ENCODE measurements at places on chromosomes 1 and 21. TPM values are rescaled to one million over a fixed set of nuclear protein-coding genes. Genes with fewer than 3 reads are reported as not detected.
A peak's percentile ranks its signal among the peaks of the same experiment; 100 is the strongest.

DNA sequence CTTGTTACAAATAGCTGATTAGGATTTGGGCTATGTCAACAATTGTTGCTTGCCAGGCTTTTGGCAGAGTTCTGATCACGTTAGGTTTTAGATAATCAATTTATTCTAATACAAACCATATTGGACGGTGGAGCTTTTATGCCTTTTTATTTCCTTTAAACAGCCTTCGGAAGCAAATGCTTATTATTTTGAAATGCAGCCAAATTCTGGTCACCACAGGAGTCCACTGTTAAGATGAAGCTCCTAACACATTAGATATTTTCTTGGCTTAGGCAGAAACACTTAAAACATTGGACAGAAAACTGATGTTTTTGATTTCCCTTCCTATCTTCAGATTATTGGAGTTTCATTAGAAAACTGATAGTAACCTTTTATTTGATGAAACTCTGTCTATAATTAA, 82.9 kb downstream of the CENPF start:
- DNase-seq = no peak

GRCh38 chr1:157107702-157108101, 8.1 kb upstream of the ETV3L start:
- DNase-seq = no peak

The RBM34 gene
- 58.7 TPM for total RNA-seq

- DNase-seq = no peak
These were observed 133.8 kb upstream of the LMO4 start for GRCh38 chr1:87194856-87195255.

- no peak for DNase-seq
These were observed 73.1 kb upstream of the RGS21 start for GRCh38 chr1:192243721-192244120.

DNA sequence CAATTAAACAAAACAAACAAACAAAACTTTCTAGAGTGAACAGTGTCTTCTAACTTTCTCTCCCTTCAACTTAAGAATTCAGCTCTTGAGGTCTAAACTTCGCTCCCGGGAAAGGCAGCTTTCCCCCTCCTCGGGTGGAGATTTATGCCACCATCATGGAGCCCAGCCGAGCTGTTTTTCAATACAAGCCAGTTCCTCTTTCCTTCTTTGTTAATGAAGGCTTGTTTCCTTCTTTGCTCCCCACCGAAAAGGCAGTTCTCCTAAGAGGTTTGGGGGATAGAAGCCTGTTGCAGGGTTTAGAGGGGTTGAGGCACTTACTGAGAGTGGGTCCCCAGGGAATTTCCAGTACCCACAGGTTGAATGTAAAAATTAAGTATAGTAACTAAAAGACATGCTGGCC, 26.5 kb downstream of the OLIG1 start:
- no peak for DNase-seq

The S100A14 gene
- 5.7 TPM for total RNA-seq

- no peak for DNase-seq
These were observed 5.6 kb upstream of the BSDC1 start for GRCh38 chr1:32399843-32400242.

The FAAH gene
- 9.8 TPM for total RNA-seq

The BMP8B gene
- total RNA-seq = 0.40 TPM

DNA sequence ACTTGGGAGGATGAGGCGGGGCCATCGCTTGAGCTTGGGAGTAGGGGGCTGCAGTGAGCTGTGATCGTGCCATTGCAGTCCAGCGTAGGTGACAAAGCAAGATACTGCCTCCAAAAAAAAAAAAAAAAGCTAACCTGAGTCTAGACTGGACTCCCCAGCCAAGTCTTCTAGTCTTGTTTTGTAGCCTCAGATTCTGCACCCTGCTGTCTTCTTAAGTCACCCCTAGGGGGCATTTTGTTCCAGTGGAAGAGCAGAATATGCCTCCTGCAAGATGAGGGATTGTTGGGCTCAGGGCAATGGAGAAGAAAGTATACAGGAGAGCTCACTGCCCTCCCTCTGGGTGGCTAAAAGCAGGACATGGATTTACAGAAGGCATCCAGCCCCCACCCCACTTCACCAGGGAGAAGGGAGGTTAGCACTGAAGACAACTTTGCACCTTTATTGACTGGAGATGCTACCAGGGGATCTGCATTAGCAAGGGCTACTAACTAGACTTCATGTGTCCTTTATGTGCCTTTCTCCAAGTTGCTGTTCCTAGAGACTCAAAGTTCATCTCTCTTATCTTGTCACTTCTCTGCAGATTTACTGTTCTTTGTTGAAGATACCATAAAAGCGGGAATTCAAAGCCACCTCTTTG, 15.3 kb upstream of the RNF187 start:
- DNase-seq = no peak

The IFI44L gene
- total RNA-seq = 6.5 TPM

DNA sequence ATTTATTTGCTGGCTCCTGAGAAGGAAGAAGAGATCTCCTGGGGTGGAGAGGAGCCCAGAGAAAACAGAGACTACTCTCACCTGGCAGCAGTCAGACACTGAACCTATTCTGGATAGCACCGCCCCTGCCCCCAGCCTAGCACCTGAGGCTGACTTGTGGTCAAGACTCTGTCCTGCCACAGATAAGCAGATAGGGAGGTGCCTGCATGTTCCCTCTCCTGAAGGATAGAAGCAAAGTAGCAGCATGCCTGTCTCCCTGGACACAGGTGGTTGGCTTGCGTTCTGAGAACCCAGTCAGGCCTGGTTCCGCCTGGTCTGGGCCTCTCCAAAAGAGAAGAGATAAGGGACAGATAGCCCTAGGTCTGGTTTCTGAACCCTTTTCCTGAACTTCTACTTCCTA, 1.3 kb upstream of the EFNA3 start:
- DNase-seq = no peak

The CAMSAP2 gene
- 42.1 TPM for total RNA-seq

- no peak for DNase-seq
These were observed 102.5 kb upstream of the L1TD1 start for GRCh38 chr1:62092110-62092509.

The KRTAP13-2 gene
- not detected for total RNA-seq

GRCh38 chr1:170791941-170792340, 128.0 kb downstream of the PRRX1 start:
- no peak for DNase-seq

GRCh38 chr1:171798765-171799164, 17.3 kb downstream of the METTL13 start:
- DNase-seq = no peak

DNA sequence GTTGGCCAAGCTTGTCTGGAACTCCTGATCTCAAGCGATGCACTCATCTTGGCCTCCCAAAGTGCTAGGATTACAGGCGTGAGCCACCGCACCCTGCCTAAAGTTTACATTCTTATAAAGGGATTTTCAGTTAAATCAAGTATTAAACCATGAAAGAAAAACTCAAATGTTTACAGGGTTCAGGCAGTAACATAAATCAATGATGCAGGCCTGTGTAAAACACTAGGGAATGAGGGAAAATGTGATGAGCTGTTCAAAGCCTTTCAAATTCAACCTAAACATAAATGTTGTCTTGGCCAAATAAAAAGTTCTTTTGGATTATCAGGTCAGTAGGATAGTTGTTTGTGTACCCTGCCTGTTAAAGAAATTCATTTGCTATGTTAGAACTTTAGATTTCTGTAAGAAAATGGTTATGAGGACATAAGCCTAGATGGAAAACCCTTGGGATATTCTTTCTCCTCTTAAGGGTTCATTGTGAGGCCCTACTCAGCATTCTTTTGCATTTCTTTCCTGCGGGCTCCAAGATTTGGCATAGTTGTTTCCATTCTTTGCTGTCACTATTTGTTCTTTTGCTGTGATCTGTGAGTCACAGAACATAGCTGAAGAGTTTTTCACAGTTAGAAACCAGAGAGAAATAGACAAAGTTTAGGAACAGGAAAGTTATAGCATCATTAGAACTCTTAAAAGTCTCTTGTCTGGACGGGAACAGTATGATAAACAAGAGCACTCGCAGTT, 8.9 kb upstream of the ZRANB2 start:
- DNase-seq = no peak

GRCh38 chr1:156591432-156592157, at the start of gene NAXE:
Gene NAXE (plus strand): TSS chr1:156591776. CDS start chr1:156591805, 29 bp downstream.
- peak; percentile 85 for DNase-seq

The CAP1 gene
- total RNA-seq = 69.1 TPM

GRCh38 chr1:200372885-200373181, 37.0 kb downstream of the ZNF281 start:
- DNase-seq = no peak

- no peak for DNase-seq
These were observed 53.7 kb downstream of the ELK4 start for GRCh38 chr1:205577874-205578658.

DNA sequence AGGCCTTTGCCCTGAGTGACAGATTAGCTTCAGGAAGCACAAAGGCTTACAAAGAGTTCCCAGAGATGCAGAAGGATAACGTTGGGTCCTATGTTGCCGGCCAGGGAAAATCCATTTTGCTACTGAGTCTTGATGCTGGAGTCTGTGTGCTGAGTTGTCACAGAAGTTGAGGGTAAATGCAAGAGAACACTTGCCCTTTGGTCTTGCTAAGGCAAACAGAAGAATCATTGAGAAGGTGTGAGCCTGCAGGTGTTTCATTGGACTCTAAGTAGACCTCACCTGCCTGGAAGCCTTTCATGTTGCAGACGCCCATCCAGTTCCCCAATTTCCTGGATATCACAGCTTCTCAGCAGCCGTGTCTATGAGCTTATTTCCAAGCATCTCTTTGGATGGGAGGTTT, 105.2 kb downstream of the PCP4 start:
- no peak for DNase-seq

- no peak for DNase-seq
These were observed 297.8 kb downstream of the BRINP3 start for GRCh38 chr1:190179817-190180216.

GRCh38 chr21:30014886-30015285, 75.1 kb upstream of the GRIK1 start:
- no peak for DNase-seq

The METTL25B gene
- 14.7 TPM for total RNA-seq

The PTGER3 gene
- total RNA-seq = 3.3 TPM

GRCh38 chr1:160979286-160979685, 24.7 kb upstream of the ITLN2 start:
- no peak for DNase-seq

The DHCR24 gene
- total RNA-seq = 9.8 TPM
